ENCODE measurements at places on chromosomes 3 and 15. TPM values are rescaled to one million over a fixed set of nuclear protein-coding genes. Genes with fewer than 3 reads are reported as not detected.

The SIDT1 gene
- 3.1 TPM for total RNA-seq

The CPN2 gene
- 1.4 TPM for total RNA-seq

The PIGX gene
- 25.9 TPM for total RNA-seq

The GRAMD1C gene
- total RNA-seq: 4.3 TPM

DNA sequence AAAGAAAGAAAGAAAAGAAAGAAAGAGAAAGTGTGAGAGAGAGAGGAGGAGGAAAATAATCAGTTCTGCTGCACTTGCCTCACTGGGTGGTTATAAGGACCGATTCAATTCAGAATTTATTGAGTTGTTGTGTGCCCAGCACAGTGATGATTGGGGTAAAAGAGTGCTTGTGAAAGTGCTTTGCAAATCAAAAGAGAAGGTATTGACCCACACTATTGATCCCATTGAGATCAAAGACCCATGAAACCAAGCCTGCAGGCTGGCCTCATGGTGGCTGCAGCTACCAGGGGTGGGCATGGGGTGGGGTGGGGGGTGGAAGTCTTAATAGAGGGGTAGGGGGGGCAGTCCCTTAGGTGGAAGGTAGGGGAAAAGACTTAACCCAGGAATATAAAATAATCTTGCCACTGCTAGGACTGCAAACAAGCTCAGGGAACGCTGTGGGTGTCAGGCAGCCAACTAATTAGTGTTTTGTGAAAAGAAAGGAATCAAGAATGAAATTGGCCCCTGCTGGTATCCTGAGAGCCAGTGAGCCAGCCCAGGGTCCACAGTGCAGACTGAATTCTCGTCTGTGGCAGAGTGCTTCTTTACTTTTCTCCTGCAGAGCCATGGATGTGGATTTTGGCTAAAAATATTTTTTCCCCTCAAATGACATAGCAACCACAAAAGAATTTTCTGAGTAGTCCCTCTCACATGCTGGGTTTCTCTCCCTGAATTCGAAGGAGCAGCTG lies 34.2 kb downstream of the CLEC3B start:
- no peak for DNase-seq
- H3K36me3 ChIP-seq: no peaks in the 10 kb centered on the region
- H3K4me3 ChIP-seq: no peak overlapping the region
- no peaks in the 10 kb centered on the region for H3K27me3 ChIP-seq

DNA sequence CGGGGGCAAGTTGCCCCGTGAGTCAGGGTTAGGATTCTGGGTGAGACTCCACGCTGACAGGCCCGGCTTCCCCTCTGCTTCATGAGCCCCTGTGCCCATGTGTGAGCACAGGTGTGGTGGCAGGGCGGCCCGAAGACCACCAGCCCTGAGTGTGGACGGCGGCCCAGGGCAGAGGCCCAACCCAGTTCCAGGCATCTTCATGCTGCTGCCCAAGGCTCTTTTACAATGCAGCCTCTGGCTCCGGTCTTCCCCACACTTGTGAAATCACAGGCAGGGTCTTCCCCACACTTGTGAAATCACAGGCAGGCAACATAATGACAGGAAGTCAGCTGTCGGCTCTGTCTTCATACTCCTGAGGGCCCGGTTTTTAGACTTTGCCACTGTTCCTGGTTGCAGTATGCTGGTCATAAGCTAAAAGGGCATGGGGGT lies 78.8 kb downstream of the AAGAB start:
- no peak overlapping the region for H3K27ac ChIP-seq
- H3K4me1 ChIP-seq: peaks cover 8% of the 10 kb centered on the region
- no peaks in the 10 kb centered on the region for H3K36me3 ChIP-seq
- DNase-seq: no peak
- H3K27me3 ChIP-seq: no peaks in the 10 kb centered on the region

DNA sequence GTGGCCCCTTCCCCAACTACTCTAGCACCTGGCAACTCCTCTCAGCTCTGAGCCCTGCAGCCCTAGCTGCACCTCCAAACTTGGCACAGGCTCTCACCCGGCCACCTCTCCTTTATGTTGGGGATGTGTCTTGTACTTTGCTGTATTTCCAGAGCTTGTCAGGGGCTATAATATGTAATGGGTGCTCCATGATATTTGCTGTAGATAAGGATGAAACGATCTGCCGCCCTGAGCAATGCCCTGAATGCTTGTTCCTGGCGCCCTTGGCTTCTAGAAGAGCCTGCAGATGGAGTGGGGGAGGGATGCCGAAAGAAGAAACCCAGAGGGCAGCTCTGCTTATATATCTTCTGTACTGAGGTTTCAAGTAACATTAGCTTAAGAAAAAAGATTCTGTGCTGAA lies 35.9 kb upstream of the ZBTB38 start:
- peak overlapping the region; percentile 88 for H3K27ac ChIP-seq
- H3K27me3 ChIP-seq: no peaks in the 10 kb centered on the region
- no peaks in the 10 kb centered on the region for H3K36me3 ChIP-seq
- H3K4me1 ChIP-seq: peaks cover 10% of the 10 kb centered on the region
- DNase-seq: no peak

DNA sequence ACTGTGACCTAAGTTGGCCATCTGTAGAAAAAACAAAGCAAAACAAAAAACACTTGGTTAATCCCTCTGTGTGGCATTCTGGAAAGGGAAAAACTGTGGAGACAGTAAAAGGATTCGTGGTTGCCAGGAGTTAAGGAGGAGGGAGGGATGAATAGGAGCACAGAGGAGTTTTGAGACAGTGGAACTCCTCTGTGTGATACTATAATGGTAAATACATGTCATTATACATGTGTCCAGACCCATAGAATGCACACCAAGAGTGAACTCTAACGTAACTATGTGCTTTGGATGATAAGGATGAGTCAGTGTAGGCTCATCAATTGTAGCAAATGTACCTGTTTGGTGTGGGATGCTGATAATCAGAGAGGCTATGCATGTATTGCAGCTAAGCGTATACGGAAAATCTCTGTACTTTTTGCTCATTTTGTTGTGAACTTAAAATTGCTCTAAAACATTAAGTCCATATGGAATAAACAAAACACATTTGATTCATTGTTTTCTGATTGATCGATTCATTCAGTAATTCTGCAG lies 33.4 kb downstream of the RAP2B start:
- no peaks in the 10 kb centered on the region for H3K36me3 ChIP-seq
- no peaks in the 10 kb centered on the region for H3K27me3 ChIP-seq
- no peak for DNase-seq
- no peak overlapping the region for H3K4me3 ChIP-seq

- H3K4me1 ChIP-seq: no peaks in the 10 kb centered on the region
- H3K4me3 ChIP-seq: no peak overlapping the region
- H3K27ac ChIP-seq: no peak overlapping the region
- H3K27me3 ChIP-seq: no peaks in the 10 kb centered on the region
- no peaks in the 10 kb centered on the region for H3K36me3 ChIP-seq
Observed at GRCh38 chr3:126781889-126782491, 78.0 kb downstream of the CHCHD6 start.

GRCh38 chr15:67826717-67827561 lies 1.6 kb downstream of the SKOR1 start:
- H3K36me3 ChIP-seq: no peaks in the 10 kb centered on the region
- H3K4me3 ChIP-seq: no peak overlapping the region
- DNase-seq: no peak
- H3K4me1 ChIP-seq: peaks cover 49% of the 10 kb centered on the region
- peaks cover 98% of the 10 kb centered on the region for H3K27me3 ChIP-seq
- no peak overlapping the region for H3K27ac ChIP-seq

- H3K27ac ChIP-seq: no peak overlapping the region
- no peak for DNase-seq
- H3K4me3 ChIP-seq: no peak overlapping the region
- no peaks in the 10 kb centered on the region for H3K4me1 ChIP-seq
- no peaks in the 10 kb centered on the region for H3K36me3 ChIP-seq
- H3K27me3 ChIP-seq: no peaks in the 10 kb centered on the region
Observed at GRCh38 chr3:77271711-77272110, 231.8 kb downstream of the ROBO2 start.

- DNase-seq: no peak
- H3K4me1 ChIP-seq: no peaks in the 10 kb centered on the region
- no peaks in the 10 kb centered on the region for H3K27me3 ChIP-seq
- H3K4me3 ChIP-seq: no peak overlapping the region
- H3K27ac ChIP-seq: no peak overlapping the region
Observed at GRCh38 chr3:190229632-190230424, 92.4 kb downstream of the CLDN1 start.

GRCh38 chr15:80934761-80935221 lies 54.8 kb downstream of the MESD start:
- no peaks in the 10 kb centered on the region for H3K36me3 ChIP-seq
- no peaks in the 10 kb centered on the region for H3K27me3 ChIP-seq
- no peak overlapping the region for H3K27ac ChIP-seq
- no peak overlapping the region for H3K4me3 ChIP-seq
- DNase-seq: no peak

DNA sequence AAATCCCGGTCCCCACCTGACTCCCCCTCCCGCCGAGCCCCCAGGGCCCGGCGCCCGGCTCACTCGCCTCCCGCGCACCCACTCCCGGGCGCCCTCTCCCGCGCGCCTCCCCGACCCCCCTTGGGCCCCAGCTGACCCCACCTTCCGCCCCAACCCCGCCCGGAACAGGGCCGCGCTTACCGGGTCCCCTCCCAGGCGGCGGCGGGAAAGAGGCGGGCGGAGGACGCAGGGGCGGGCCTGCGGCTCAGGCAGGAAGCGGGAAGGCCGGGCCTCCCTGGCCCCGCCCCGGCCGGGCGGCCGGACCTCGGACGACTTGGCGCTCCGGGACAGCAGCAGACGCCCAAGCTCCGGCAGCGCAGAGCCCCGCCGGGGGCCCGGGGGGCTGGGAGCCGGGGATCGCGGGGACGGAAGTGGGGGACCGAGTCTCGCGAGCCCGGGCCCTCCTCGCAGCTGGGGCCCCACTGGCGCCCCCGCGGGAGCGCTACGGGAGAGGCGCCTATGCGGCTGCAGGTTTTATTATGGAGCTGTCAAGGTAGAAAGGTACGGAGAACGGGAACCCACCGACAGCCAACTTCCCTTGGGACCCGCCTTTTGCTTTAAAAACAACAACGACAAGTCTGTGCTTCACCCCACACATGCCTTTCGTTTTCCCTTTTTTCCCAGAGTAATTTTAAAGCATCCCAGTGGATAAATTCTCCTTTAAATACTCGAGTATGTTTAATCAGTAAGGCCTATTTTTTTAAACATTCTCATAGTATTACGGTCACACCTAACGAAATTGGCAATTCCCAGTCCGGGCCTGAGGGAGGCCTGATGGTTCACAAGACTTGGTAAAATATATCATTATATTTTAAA lies at the start of gene SLC41A3:
TSS of gene SLC41A3 (minus strand) at position 212 of the 855 bp plus-strand sequence. CDS start 15,905 bp downstream, outside the sequence.
- no peaks in the 10 kb centered on the region for H3K36me3 ChIP-seq
- DNase-seq: peak; percentile 85
- H3K27me3 ChIP-seq: no peaks in the 10 kb centered on the region
- H3K4me1 ChIP-seq: no peaks in the 10 kb centered on the region

DNA sequence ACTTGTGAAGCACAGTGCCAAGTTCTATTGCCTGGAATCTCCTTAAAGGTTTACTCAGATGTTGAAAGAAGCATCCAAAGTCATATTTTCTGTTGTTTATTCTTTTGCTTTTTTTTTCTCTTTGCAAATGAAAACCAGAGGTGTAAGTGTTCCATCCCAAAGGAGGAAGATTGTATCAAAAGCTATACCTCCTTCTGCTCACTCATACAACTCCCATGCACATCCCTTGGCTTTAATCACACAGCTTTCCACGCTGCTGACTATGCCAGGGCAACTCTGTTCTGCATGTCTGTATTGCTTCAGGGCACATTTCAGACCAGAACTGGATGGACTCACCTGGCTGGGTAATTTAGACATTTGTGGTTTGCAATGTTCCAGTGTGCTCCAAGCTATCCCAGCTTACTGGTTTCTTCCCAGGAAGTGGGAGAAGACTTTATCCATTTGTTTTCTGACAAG lies 399.6 kb upstream of the TBL1XR1 start:
- peak overlapping the region; percentile 39 for H3K27ac ChIP-seq

DNA sequence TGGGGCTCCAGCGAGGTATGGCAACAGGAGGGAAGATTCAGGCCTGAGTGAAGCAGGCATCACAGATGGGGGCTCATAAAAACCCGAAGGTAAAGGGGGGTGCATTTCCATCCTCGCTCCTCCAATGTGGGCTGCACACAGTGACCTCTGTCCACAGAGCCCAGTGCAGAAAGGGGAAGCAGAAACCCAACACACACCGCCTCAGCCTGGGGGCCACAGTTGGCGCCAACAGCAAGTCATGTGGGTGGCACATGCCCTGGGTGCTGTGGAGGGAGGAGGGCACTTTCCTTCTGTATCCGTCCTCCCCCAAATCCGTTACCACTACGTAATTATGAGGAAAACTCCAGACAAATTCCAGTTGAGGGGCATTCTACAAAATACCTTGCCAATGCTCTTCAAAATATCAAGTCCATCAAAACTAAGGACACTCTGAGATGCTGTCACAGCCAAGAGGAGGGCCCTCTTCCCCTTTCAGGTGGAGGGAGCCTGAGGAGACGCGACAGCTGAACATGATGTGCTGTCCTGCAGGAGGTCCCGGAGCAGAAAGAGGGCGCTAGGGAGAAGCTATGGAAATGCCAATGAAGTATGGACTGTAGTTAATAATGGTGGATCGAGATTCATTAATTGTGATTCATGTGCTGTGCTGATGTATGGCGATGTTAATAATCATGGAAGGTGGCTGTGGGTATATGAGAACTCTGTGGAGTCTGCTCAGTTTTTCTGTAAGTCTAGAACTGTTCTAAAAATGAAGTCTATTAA lies 16.4 kb downstream of the APBA2 start:
- DNase-seq: no peak
- H3K4me3 ChIP-seq: no peak overlapping the region
- H3K4me1 ChIP-seq: no peaks in the 10 kb centered on the region
- no peaks in the 10 kb centered on the region for H3K36me3 ChIP-seq
- no peak overlapping the region for H3K27ac ChIP-seq
- no peaks in the 10 kb centered on the region for H3K27me3 ChIP-seq

DNA sequence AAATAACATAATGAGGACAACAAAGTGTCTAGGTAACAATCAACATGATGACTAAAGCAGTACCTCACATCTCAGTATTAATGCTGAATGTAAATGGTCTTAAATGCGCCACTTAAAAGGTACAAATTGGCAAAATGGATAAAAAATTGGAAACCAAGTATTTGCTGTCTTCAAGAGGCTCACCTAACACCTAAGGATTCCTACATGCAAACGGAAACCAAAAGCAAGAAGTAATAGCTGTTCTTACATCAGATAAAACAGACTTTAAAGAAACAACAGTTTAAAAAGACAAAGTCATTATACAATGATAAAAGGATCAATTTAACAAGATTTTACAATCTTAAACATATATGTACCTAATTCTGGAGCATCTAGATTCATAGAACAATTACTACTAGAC lies 22.5 kb downstream of the CSNK1G1 start:
- no peaks in the 10 kb centered on the region for H3K36me3 ChIP-seq

- peaks cover 60% of the 10 kb centered on the region for H3K4me1 ChIP-seq
- no peak overlapping the region for H3K27ac ChIP-seq
- no peaks in the 10 kb centered on the region for H3K27me3 ChIP-seq
- H3K4me3 ChIP-seq: no peak overlapping the region
- peak; percentile 58 for DNase-seq
- no peaks in the 10 kb centered on the region for H3K36me3 ChIP-seq
Observed at GRCh38 chr3:47469616-47470015, 6.1 kb downstream of the SCAP start.

- no peak overlapping the region for H3K27ac ChIP-seq
- H3K36me3 ChIP-seq: no peaks in the 10 kb centered on the region
- no peak overlapping the region for H3K4me3 ChIP-seq
- no peaks in the 10 kb centered on the region for H3K27me3 ChIP-seq
Observed at GRCh38 chr3:86801921-86802320, 189.0 kb downstream of the VGLL3 start.

- H3K4me3 ChIP-seq: no peak overlapping the region
- H3K27me3 ChIP-seq: no peaks in the 10 kb centered on the region
- no peaks in the 10 kb centered on the region for H3K36me3 ChIP-seq
- DNase-seq: no peak
- no peak overlapping the region for H3K27ac ChIP-seq
Observed at GRCh38 chr3:119990888-119991287, 103.4 kb downstream of the GSK3B start.

Measured in adrenal gland (tissue), 19 donors.